ENCODE measurements at places on chromosomes 12 and 14.

- no peak for ATAC-seq
These were observed 66.2 kb downstream of the MARK3 start for GRCh38 chr14:103451401-103451800.

DNA sequence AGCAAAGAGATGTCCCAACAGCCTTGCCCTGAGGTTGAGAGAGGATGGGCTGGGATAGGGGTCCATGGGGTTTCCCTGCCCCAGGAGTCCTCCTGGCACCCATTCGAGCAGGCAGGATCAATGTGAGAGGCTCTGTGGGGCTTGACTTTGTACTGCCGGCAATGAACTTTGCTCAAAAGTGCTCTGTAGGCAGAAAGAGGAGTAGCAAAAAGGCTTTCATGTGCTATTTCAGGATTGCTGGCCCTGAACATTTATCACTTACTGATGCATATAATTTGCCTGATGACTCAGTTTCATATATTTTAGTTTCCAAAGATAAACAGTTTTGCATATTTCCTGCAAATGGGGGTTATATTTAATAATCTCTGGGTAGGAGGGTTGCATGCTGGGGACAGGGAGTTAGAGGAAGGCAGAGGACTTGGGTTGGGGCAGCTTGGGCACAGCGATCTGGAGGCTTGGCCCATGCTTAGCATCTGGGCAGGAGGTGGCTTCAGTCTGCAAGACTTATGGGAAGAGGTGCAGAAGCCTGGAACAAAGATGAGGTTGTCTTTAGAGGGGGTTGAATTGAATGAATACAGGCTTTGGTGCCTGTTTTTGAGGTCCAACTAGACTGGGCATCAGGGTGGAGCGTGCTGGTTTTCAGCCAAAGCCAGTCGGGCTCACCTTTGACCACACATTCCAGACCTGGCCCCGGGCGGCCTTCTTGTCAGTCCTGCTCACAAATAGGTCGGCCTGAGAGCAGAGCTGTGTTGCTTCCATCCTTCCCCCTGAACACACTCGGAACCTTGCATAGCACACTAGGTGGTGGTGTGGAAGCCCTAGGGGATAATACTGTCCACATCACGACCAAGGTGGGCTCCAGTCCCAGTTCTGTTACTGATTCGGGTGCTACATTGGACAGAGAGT, 101.4 kb downstream of the PAPOLA start:
- no peak for ATAC-seq

- no peak for ATAC-seq
These were observed 11.5 kb downstream of the C1S start for GRCh38 chr12:7072035-7072434.

GRCh38 chr12:40107803-40108620, 2.1 kb upstream of the SLC2A13 start:
- no peak for ATAC-seq

GRCh38 chr14:101503431-101504095, 57.7 kb upstream of the DIO3 start:
- no peak for ATAC-seq

DNA sequence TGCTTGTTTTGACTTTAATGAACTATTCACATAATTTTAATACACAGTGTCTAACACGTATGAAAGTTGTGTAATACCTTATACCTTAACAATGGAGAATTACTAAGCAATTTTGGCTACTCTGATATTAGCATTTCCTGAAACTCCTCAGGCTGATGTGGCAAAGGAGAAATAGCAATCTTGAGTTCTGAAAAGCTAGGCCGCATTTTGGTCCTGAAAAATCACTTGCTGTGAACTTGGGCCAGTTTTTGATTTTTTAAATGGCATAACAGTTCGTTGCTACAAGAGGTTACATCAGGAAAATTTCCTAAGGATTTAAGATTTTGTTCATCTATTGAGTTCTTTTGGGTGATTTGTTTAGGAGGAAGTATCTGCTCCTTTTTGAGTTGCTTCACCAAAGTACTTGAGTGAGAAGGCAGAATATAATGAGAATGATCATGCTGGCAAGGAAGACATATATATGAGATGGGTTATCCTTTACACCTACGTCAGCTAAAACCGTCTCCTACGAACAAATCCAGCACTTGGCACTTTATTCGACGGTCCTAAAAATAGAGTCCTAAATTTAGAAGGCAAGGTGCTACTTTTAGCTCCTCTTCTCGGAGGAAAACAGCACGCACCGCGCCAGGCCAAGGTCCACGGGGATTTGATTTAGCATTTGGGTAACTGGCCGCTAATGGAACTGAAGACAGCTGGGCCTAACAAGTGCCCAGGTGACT, 32.2 kb downstream of the MIA2 start:
- no peak for ATAC-seq

DNA sequence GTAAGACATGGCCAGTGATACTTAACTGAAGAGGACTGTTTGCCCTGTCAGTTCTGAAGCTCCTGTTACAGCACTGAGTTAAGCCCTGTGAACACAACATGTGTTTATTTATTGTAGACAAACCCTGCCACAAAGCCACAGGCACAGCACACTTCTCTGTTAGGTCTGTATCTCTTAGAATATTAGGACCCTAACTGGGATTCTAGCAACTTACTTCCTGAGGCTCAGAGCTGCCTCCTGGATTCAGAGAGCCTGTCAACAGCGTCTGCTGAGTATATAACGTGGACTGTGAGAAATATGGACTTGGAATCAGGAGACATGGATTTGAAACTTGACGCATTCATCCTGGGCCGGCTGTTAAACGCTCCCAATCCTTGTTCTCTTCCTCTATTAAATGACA, 135.0 kb upstream of the HIF1A start:
- ATAC-seq, result no peak

DNA sequence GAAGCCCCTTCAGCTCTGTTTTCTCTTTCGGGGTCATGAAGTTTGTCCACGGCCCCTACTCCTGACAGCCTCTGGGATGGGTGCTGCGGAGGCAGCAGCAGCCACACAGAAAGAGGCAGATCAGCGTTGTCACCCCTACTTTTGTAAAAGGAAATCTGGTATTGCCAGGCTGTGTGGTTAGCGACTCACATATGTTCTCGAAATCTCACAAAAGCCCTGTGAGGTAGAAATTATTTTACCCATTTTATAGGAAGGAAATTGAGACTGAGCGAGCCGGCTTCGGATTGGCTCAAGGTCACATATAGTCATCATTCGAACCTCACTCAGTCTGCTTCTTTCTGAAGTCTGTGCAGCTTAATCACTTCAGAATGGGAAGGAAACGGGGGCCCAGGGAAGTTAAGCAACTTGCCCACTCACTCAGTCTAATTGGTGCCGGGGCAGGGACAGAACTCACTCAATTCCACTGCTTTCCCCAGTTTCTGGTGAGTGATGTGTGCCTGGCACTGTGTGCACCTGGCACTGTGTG, 1.1 kb upstream of the CKAP4 start:
- ATAC-seq, result peak; percentile 63

GRCh38 chr12:79252358-79253075, 387.9 kb downstream of the SYT1 start:
- ATAC-seq, result no peak

DNA sequence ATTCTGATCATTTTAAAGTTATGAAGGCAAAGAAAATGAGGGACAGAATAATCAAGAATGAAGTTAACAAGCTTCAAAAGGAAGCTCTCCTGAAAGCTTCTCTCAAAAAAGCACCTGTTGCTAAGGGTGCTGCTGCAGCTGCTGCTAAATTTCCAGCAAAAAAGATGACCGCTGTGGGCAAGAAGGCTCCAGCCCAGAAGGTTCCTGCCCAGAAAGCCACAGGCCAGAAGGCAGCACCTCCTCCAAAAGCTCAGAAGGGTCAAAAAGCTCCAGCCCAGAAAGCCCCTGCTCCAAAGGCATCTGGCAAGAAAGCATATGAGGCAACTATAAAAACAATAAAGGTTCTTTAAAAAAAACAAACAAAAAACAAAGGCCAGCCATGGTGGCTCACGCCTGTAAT, 52.7 kb upstream of the NR2C1 start:
- no peak for ATAC-seq

DNA sequence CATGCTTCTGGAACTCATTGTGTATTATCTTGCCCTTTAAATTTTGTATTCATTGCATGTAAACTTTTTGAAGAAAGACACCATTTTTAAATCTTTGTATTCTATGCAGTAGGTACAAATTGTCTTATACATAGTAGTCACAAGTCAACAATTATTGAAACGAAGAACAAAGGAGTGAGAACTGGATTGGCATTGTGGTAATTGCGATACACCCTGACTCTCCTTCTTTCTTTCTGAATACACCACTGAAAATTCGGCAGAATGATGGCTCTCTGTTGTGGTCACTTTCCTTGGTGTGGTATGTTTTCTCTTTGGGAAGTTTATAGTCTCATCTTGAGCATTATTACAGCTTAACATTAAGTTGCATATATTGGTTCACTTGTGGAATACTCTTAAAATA, 34.1 kb downstream of the SLC16A7 start:
- ATAC-seq, result no peak

GRCh38 chr12:3376779-3377455, 114.1 kb upstream of the PRMT8 start:
- no peak for ATAC-seq

GRCh38 chr14:106564058-106564643, 1037.8 kb downstream of the TMEM121 start:
- ATAC-seq, result no peak

- ATAC-seq, result peak; percentile 86
These were observed 459.6 kb upstream of the RGS6 start for GRCh38 chr14:71472356-71473340.

- ATAC-seq, result no peak
These were observed 15.9 kb upstream of the ATP6V0A2 start for GRCh38 chr12:123696207-123696606.

- ATAC-seq, result no peak
These were observed 129.2 kb downstream of the DIP2B start for GRCh38 chr12:50633955-50634354.

DNA sequence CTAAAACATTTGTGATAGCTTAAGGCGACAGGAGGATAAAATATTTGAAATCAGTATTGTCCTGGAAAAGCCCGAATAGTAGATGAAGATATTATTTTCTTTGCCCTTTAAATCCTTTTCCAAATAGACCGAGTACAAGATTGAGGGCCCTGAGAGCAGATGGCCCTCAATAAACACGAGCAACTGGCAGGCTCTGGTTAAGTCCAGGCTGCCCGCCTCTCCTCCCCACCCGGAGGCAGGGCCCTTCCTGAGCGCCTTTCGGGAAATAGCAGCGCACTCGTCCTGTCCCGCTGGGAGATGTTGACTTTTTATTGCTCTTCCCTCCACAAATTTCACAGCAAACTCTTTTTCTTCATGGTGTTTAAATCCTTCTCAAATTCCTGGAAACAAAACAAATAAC, 50.8 kb upstream of the MAX start:
- ATAC-seq, result no peak

GRCh38 chr12:113221997-113222729, 899 bp downstream of the TPCN1 start:
- ATAC-seq, result no peak

DNA sequence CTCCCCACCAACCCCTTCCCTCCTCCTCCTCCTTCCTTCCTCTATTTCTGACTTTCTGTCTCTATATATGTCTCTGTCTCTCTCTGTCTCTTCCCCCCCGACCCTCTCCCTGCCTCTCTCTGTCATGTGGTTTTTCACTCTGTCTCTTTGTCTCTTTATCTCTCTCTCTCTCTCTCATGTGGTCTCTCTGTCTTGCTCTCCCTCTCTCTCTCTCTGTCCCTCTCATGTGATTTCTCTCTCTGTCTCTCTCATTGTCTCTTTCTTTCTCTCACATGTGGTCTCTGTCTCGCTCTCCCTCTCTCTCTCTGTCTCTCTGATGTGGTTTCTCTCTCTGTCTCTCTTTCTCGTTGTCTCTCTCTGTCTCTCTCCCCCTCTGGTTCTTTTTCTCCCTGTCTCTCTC, 59.3 kb downstream of the PHETA1 start:
- no peak for ATAC-seq

DNA sequence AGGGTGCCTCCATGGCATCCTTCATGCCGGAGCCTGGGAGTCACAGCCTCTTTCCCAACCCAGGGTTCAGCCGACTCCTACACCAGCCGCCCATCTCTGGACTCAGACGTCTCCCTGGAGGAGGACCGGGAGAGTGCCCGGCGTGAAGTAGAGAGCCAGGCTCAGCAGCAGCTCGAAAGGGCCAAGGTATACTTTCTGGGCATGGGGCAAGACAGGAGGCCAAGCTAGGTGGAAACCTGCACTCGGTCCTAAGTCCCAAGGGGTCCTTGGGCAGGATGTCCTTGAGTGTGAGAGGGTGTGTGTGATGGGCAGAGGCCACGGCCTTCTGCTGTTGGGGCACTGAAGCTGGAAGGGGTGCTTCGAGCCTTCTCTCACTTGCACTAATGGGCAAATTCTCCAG, 5.0 kb downstream of the CACNB3 start:
- no peak for ATAC-seq
